ENCODE measurements at places on chromosomes 5 and 9.
A peak's percentile ranks its signal among the peaks of the same experiment; 100 is the strongest.

GRCh38 chr5:65062469-65063083 is 293.8 kb downstream of the CWC27 start:
- no peaks in the 10 kb centered on the region for H3K36me3 ChIP-seq
- no peak overlapping the region for H3K27ac ChIP-seq
- H3K4me3 ChIP-seq, result no peak overlapping the region
- H3K27me3 ChIP-seq, result peaks cover 18% of the 10 kb centered on the region

DNA sequence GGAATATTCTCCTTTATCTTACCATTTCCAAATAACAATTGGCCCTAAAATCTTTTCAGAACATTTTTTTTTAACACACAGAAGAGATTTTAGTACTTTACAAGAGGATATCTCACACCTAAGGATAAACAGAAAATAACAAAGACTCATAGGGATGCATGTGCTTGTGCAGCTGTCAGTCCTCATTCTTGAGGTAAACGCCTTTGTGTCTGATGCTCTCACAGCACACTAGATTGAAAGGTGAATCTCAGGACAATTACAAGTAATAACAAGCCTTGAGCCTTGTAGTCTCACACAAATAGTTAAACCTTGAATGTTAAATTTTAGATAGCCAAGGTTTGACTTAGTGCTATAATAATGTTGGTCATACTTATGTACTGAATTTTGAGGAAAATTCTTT is 439.2 kb downstream of the PTPRD start:
- no peak overlapping the region for H3K4me3 ChIP-seq
- H3K27me3 ChIP-seq, result no peaks in the 10 kb centered on the region
- no peak overlapping the region for H3K27ac ChIP-seq
- no peak for DNase-seq
- H3K36me3 ChIP-seq, result no peaks in the 10 kb centered on the region

GRCh38 chr5:53946405-53947100 is 363.8 kb downstream of the ARL15 start:
- no peak for DNase-seq
- no peak overlapping the region for H3K4me3 ChIP-seq
- H3K27me3 ChIP-seq, result no peaks in the 10 kb centered on the region
- no peak overlapping the region for H3K27ac ChIP-seq
- no peaks in the 10 kb centered on the region for H3K36me3 ChIP-seq

DNA sequence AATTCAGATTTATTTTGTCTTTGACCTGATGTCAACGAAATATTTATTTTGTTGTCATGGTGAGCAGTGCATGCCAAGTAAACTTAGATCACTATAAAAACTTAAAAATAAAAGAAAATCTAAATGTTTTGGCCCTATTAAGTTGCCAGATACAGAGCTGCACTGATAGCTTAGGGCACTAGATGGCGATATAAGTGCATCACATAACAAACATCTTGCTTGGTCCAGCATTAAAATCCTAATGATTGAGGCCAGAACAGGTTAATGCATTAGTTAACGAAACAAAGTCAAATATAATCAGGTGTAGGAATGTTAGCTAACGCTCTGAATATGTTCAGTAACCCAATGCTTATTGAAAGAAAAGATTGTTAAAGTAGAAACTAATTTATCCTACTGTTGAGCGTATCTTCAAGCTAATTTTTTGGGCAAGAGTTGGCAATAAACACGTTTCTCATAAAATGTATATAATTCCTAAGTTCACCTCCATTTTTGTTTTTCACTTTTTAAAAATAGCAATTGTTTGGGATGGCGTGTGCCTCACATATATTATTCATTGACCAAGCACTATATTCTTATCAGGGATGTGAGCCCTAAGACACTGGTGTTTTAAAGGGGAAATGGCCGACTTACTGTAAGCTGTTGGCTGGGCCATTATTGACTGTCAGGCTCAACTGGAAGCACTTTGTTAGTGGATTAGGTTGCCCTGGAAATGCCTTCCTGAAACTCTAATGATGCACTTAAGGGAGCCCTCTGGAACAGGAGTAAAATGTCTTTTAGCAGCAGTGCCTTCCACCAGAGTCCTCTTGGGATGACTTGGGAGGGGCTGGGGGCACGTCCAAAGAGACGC is 33.3 kb downstream of the KCTD16 start:
- H3K27ac ChIP-seq, result no peak overlapping the region
- H3K36me3 ChIP-seq, result no peaks in the 10 kb centered on the region
- H3K4me3 ChIP-seq, result no peak overlapping the region
- peaks cover 4% of the 10 kb centered on the region for H3K4me1 ChIP-seq
- H3K27me3 ChIP-seq, result peaks cover 56% of the 10 kb centered on the region

DNA sequence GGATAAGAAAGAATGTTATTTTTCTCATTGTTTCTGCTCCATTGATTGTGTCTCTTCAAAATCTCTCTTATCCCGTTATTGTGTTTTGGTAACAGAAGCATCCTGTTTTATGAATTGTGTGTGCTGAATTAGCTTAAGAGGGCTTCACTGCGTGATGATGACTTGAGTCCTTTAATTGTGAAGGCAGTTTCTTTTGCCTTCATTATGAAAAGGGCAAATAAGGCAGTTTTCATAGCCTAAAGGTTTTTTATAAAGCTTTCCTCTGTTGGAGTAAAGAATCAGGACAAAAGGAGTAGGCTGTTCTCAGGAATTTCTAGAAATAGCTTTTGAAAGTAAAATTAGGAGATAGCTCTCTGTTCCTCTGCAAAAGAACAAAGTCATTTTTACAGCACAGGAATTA is 169.8 kb downstream of the FOCAD start:
- H3K4me1 ChIP-seq, result no peaks in the 10 kb centered on the region
- DNase-seq, result no peak
- no peaks in the 10 kb centered on the region for H3K27me3 ChIP-seq
- H3K4me3 ChIP-seq, result no peak overlapping the region
- no peak overlapping the region for H3K27ac ChIP-seq

DNA sequence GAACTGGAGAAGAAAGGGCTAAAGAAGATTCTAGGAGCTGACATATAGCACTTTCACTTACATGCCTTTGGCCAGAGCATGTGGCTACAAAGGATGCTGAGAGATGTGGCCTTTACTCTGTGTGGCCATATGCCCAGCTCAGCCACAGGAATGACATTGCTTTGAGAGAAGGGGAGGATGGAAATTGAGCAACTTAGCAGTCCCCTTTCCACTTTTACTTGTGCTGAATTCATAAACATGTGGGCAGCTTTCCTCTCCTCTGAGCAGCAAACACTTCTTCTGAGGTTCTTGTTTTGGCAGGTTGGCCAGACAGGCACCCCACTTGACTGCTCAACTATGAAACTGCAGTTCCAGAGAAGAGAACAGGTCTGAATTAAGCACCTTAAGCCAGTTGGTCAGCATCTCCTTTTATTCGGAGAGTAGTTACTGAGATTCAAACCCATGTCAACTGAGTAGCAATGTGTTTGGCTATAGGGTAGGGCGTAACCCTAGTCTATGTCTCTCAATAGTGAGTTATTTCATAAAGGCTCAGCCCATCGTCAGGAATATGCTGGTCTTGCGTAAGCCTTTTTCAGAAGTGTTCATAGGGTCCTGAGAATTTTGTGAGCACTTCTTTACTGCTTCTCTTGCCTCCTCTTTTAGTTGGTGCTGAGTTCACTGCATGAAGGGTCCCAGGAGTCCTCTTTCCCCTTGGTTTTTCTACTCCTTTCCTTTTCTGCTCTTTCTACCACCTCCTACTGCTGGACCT is 134.5 kb downstream of the PALM2AKAP2 start:
- no peaks in the 10 kb centered on the region for H3K27me3 ChIP-seq
- no peak overlapping the region for H3K27ac ChIP-seq
- H3K4me1 ChIP-seq, result peaks cover 29% of the 10 kb centered on the region
- H3K4me3 ChIP-seq, result no peak overlapping the region
- no peaks in the 10 kb centered on the region for H3K36me3 ChIP-seq

DNA sequence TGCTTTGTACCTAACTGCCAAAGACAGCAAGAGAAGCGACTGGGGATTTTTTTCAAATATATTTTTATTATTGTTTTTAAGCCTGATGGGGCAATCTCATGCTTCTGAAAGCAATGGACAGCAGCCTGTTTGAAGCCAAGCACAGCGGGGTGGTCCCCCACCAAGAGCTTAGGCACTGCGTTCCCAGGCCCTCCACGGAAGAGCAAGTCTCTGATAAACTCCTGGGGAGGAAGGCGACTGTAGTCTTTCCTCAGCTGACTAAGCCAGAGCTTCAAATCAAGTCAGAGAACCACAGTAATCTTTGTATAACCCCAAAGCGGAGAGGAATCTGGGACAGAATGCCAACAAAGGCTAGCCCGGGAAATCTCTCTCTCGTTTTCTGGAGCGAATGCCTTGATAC is 54.4 kb downstream of the ARSB start:
- no peaks in the 10 kb centered on the region for H3K27me3 ChIP-seq
- peaks cover 17% of the 10 kb centered on the region for H3K36me3 ChIP-seq
- no peak overlapping the region for H3K4me3 ChIP-seq
- no peaks in the 10 kb centered on the region for H3K4me1 ChIP-seq

- no peak overlapping the region for H3K27ac ChIP-seq
- DNase-seq, result no peak
- no peak overlapping the region for H3K4me3 ChIP-seq
- H3K27me3 ChIP-seq, result no peaks in the 10 kb centered on the region
These were observed 9.3 kb upstream of the ZDHHC12 start for GRCh38 chr9:128733256-128733655.

- no peaks in the 10 kb centered on the region for H3K4me1 ChIP-seq
- no peak overlapping the region for H3K27ac ChIP-seq
- no peaks in the 10 kb centered on the region for H3K27me3 ChIP-seq
These were observed 154.4 kb upstream of the GRAMD2B start for GRCh38 chr5:126268697-126269315.

DNA sequence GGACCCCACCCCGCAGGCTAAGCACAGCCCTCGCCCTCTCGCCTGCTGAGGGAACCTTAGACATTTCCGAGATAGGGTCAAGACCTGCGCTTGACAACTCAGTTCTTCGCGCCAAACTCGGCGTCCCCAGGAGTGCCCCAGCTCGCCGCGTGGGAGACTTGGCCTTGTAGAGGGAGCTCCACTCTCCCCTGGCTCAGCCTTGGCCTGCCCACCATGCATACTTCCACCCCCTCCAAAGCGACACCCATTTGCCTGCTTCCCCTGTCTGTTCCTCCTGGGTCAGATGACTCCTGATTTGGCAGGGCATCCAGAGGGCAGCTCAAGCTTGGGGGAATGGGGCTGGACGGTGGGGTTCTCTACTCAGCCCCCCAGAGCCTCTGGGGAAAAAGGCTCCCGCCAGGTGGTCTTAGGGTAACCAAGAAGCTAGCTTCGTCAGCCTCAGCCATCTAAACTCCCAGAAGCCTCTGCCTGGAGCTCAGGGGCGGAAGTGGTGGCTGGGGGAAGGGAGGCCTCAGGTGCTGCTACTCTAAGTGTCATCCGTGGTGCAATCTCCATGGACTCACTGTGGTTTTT is 560 bp downstream of the DOCK2 start:
- H3K27me3 ChIP-seq, result peaks cover 6% of the 10 kb centered on the region
- peaks cover 51% of the 10 kb centered on the region for H3K36me3 ChIP-seq
- peaks cover 55% of the 10 kb centered on the region for H3K4me1 ChIP-seq
- peak overlapping the region; percentile 95 for H3K27ac ChIP-seq

GRCh38 chr9:121818016-121818661 is 166.7 kb downstream of the DAB2IP start:
- no peaks in the 10 kb centered on the region for H3K36me3 ChIP-seq
- H3K4me3 ChIP-seq, result no peak overlapping the region
- H3K4me1 ChIP-seq, result no peaks in the 10 kb centered on the region

- H3K36me3 ChIP-seq, result no peaks in the 10 kb centered on the region
- no peak overlapping the region for H3K4me3 ChIP-seq
- H3K4me1 ChIP-seq, result no peaks in the 10 kb centered on the region
- no peaks in the 10 kb centered on the region for H3K27me3 ChIP-seq
- no peak overlapping the region for H3K27ac ChIP-seq
These were observed 2.0 kb downstream of the NMUR2 start for GRCh38 chr5:152403046-152403445.

DNA sequence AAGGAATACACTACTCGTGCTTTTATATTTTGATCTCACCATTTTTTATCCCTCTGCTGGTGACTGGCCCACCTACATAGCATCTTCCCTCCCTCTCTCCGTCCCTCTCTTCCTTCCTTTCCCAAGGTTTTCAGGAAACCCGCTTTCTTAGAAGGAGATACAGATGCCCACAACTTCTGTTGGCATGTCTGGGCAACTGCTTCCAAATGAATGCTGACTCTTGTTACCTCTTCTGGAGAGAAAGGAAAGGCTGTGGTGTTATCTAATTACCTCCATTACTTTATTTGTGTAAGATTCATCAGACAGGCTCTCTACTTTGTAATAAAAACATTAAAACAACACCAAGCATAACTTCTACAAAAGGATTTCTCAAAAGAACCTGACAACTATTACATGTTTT is 20.2 kb downstream of the FANCC start:
- H3K4me3 ChIP-seq, result no peak overlapping the region
- no peak for DNase-seq
- peaks cover 1% of the 10 kb centered on the region for H3K4me1 ChIP-seq
- H3K27ac ChIP-seq, result no peak overlapping the region
- peaks cover 3% of the 10 kb centered on the region for H3K36me3 ChIP-seq
- H3K27me3 ChIP-seq, result no peaks in the 10 kb centered on the region

GRCh38 chr9:136407911-136408310 is 2.5 kb downstream of the ENTR1 start:
- no peaks in the 10 kb centered on the region for H3K27me3 ChIP-seq
- H3K4me3 ChIP-seq, result no peak overlapping the region
- H3K4me1 ChIP-seq, result peaks cover 73% of the 10 kb centered on the region
- peak overlapping the region; percentile 16 for H3K27ac ChIP-seq
- peaks cover 59% of the 10 kb centered on the region for H3K36me3 ChIP-seq

DNA sequence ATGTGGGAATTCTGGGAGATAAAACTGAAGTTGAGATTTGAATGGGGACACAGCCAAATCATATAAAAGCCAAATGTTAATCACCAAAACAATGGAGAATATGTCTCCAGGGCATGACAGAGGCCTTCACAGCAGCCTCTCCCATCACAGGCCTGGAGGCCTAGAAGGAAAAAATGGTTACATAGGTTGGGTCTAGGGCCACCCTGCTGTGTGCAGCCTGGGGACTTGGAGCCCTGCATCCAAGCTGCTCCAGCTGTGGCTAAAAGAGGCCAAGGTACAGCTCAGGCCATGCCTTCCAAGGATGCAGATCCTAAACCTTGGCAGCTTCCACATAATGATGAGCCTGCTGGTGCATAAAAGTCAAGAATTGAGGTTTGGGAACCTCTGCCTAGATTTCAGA is 85.1 kb downstream of the JAKMIP2 start:
- H3K27me3 ChIP-seq, result no peaks in the 10 kb centered on the region
- no peak for DNase-seq
- H3K36me3 ChIP-seq, result no peaks in the 10 kb centered on the region
- H3K4me3 ChIP-seq, result no peak overlapping the region
- no peak overlapping the region for H3K27ac ChIP-seq
- H3K4me1 ChIP-seq, result no peaks in the 10 kb centered on the region

Measured in activated CD4-positive, alpha-beta memory T cell treated with anti-CD3 and anti-CD28 coated beads, Interleukin-2, amount 10 ng/mL, durations not matched to agents 7 days and 5 days (primary cell).